ENCODE measurements at places on chromosomes 6 and 20. TPM values are rescaled to one million over a fixed set of nuclear protein-coding genes. Genes with fewer than 3 reads are reported as not detected.

- DNase-seq: no peak
These were observed 14.6 kb upstream of the CFAP206 start for GRCh38 chr6:87393026-87393622.

DNA sequence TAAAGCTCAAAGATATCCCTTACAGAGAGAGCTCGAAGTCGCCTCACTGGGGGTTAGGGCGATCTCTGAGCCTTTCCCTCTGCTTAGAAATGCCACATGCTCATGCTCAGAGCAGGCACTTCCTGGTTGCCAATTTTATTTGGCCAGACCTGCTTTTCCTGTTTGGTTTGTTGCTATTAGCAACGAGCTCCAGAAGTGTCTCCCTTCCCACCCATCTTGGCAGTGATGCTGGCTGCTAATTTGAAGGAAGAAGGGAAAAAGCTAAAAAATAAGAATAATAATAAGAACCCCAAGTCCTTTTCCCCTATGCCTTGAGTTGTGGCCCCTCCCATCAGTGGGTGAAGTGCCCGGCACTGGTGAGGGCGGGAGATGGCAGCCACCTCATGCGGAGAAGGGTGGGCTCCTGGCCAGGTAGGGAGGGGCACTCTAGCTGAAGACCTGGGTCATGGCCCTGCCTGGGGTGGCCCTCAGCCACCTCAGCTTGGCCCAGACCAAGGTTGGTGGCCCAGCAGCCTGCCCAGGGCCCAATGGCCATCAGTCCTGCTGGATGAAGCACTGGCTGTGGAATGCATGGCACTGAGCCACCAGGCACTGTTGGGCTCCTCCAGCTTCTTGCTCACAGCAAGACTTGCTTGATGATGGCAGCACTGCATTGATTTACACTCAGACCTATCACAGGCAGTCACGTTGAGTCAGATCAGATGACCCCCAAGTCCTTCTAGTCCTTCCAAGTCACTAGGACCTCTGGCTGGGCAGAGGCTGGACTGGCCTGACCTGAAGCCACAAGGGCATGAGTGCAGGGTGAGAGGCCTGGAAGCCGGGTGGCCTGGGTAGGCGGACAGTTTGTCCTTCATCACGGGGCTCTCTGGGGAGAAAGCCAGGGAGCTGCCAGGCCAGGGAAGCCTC lies 79.0 kb downstream of the SYNJ2 start:
- DNase-seq: no peak

GRCh38 chr20:4244700-4245485 lies 229.5 kb upstream of the RNF24 start:
- DNase-seq: no peak

DNA sequence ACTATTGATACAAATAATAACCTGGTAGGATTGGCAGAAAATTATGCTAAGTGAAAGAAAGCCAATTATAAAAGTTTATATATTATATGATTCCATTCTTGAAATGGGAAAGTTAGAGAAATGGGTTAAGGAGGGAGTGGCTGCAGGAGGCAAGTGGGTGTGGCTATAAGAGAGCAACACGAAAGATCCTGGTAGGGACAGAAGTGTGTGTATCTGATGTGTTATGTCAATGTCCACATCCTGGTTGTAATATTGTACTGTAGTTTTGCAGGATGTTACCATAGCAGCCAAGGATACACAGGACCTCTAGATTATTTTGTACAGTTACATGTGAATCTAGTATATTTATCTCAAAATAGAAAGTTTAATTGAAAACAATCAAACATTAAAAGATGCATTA lies 46.8 kb downstream of the SNX5 start:
- DNase-seq: no peak

GRCh38 chr6:108359901-108360882 lies 65.3 kb downstream of the AFG1L start:
- DNase-seq: no peak

- DNase-seq: peak; percentile 76
These were observed 1.3 kb upstream of the RAMACL start for GRCh38 chr6:166587631-166588413.

DNA sequence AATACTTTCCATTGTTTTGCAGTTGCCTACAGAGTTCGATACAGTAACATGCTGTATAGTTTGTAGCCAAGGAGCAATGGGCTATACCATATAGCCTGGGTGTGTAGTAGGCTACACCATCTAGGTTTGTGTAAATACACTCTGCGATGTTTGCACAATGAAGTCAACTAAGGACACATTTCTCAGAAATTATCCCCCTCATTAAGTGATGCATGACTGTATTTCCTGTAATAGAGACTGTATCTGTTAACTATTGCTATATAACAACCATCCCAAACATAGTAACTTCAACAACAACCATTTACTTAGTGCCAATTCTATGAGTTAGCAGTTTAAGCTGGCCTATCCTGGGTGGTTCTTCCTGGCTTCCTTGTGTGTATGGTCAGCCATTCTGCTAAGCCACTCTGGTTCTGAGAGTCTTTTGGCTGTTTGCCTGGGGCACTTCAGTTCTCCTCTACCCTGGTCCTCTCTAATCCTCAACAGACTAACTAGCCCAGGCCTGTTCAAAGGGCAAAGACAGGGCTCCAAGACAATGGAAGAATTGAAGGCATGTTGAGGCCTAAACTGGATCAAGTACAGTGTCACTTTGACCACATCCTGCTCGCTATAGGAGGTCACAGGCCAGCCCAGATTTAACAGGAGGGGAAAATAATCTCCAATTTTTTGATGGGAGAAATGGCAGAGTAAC lies 124.0 kb downstream of the PLCB1 start:
- no peak for DNase-seq

DNA sequence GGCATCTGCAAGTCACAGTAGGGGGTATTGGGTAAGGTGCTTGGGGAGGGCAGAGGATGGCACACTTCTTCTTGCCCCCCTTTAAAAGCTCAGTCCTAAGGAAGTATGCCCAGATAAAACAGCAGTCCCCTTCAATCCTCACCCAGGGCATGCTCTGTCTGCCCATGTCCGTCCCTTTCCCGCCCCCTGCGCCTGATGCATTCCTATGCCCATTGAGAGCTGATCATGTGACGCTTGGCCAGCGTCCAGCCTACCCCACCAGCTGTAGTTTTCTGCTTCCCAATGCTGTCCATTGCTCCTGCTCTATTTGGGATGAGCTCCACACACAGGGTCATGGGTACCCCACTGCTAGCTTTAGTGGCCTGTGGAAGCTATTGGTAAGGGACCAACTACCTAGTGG lies 8.3 kb downstream of the SIGLEC1 start:
- no peak for DNase-seq

DNA sequence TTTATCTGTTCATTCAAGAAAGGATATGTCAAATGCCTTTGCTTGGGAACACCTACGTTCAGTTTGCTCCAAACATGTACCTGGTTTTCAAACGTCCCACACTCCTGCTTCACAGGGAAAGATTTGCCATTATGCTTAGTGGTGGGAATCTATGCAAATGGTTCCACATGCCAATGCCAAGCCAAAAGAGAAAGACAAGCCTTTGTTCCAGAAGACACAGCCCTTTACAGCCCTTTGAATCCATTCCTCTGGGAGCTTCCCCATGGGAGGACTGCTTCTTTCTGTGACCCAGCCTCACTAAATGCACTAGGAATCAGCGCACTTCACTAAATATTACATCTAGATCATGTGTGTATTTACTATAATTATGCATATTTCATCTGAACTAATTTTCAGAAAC lies 619.5 kb downstream of the PRKN start:
- DNase-seq: no peak

DNA sequence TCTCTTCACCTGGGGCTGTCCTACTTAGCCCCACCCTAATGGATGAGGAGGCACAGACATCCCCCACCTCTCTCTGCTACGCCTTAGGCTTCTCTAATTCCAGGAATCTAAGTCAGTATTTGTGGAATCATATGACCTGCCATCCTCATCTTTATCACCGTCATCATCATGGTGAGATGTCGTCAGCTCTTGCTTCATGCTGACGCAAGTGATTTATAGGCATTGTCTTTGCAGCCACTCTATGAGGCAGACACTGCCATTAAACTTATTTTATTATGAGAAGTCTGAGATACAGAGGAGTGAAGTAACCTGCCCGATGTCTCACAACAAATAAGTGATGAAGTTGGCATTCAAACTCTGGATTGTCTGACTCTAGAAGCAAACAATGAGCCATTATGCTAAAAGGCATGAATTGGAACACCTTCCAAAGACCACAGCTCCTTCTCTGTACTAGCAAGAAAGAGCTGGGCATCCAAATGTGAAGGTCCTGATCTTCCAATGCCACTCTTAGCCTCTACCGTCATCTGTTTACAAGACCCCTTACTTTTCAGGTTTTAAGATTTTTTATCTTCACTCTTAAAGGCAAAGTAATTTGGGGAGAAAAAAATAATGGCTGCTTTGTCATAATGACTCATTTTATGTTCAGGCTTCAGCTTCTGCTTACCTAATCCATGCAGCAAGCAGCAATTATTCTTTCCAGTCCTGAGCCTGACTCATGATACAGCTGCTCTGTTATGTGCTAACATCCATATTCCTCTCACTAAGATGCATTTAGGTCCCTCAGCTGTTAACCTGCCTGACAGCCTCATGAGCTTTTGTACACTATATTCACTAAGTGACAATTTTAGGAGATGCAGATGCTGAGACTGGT lies 113.7 kb upstream of the BCLAF1 start:
- DNase-seq: no peak

DNA sequence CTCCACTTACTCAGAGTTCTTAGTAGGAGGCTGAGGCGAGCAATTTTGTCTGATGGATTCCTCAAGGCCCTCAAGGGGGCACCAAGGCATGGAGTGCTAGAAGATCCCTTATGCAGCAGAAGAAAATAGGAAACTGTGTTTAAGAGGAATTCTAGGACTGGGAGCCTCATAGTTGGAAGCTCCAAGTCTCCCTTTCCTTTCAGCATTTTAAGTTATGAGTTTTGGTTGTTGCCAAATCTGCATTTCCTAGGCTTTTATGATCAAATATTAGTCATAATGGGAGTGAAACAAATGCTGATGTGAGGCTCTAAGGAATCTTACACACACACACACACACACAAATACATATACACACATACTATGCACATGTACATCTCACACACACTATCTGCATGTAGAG lies 714.0 kb downstream of the UTRN start:
- DNase-seq: no peak

GRCh38 chr6:113347436-113347835 lies 509.7 kb upstream of the MARCKS start:
- DNase-seq: no peak

GRCh38 chr6:24107294-24107693 lies 18.7 kb upstream of the NRSN1 start:
- no peak for DNase-seq

DNA sequence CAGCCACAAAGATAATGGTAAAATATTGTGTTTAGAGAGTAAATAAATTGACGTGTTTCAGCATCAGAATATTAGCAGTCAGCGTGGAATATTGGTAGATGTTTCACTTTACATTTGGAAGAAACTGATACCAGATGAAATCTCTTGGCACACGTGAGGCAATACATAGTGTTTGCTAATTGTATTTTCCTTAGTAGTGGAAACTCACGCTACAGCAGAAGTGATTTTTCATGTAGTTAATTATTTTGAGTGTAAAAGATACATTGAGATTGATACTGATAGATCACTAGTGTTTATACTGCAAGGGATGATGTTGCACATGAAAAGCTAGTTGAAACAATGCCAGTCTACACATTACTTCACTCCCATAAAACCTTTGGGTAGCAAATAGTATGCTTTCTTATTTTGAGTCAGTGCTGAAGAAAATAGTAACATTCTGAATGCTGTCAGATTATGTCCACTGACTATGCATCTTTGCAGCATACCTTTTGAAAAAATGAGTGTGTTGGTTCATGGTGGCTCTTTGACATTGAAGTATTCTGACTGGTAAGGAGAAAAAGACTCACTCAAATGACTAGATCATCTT lies 59.3 kb downstream of the CD2AP start:
- no peak for DNase-seq

DNA sequence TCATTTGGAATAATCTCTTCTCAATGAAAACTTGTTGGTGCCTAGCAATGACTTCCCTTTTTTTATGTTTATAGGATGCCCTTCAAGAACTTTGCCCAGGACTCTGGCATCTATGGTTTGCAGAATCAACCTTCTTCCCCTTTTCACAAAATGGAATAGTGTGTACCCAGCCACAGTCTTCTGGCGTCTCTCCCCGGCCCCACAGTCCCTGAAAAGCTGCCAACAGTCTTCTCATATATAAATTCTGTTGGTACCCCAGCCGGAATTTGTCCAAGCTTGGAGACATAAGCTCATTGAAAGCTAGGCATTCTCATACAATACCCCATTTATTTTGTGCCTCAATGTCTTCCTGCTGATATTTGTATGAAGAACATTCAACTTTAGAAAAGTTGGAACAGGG lies 26.4 kb upstream of the MCM3 start:
- no peak for DNase-seq

- no peak for DNase-seq
These were observed 314.6 kb downstream of the THBS2 start for GRCh38 chr6:168939041-168939440.

DNA sequence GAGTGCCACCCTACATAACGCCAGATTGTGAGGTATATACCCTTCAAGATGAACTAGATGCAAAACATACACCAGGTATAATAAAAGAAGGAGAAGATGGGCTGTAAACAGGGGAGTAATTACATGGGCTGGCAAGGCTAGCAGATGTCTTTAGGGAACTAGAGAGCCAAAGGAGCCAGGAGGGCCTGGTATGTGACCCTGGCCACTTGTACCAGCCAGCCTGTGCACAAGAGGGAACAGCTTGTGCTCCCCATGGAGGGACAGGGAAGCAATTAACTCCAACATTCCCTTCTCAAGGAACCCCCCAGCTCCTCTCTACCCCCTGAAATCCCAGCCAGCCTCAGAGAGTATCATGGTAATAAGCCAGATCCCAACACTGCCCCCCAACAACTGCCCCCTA lies 139.9 kb downstream of the HIVEP2 start:
- no peak for DNase-seq

DNA sequence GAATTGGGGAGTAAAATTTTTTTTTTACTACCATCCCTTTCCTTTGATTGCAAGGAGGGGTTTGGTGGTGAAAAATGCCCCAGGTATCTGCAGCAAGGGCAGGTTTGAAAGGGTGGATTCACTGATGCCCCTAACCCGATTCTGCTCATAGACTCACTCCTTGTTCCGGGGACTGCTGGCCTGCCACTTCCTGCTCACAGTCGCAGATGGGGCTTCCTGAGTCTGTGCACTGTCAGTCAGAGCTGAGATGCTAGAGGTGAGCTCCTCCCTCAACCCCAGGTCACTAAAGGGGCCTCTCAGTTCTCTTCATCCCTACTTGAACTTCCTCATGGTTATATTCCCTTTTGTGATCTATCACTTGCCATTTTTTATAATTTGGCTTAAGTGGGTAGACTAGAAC lies 357.9 kb downstream of the FARS2 start:
- no peak for DNase-seq

- DNase-seq: no peak
These were observed 82.8 kb downstream of the MBOAT1 start for GRCh38 chr6:20129290-20130088.

The TAF11 gene
- total RNA-seq: 33.8 TPM

The TGIF2 gene
- 35.0 TPM for total RNA-seq

The SLC22A3 gene
- total RNA-seq: not detected

The ACTL10 gene
- total RNA-seq: 0.52 TPM

The SGK2 gene
- total RNA-seq: 2.5 TPM

The KPNA5 gene
- 10.4 TPM for total RNA-seq

The ENPP4 gene
- 0.27 TPM for total RNA-seq

The FILIP1 gene
- total RNA-seq: 0.10 TPM

The LY6G6C gene
- total RNA-seq: not detected

The VARS1 gene
- total RNA-seq: 73.4 TPM

The PCNA gene
- total RNA-seq: 63.4 TPM
